ENCODE measurements at places on chromosomes 6 and 20.

- DNase-seq, result no peak
Observed at GRCh38 chr20:25745100-25745499, 48.4 kb upstream of the ZNF337 start.

DNA sequence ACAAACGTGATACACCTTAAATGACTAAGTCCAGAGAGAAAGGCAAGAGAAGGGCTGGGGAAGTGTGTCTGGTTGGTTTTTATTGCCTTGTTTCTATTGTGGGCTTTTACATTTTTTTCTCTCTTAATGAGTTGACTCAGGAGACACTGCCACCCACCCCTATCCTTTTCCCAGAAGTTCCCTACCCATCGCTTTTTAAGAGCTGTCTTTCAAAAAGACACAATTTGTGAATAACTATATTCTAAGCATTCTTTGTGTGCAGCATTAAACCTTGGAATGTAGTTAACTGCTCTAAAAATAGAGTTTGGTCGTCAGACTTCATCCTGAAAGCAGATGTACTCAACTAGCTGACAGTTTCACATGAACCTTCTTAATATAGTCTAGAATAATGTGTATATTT lies 174.9 kb downstream of the ISM1 start:
- DNase-seq, result no peak

- DNase-seq, result no peak
Observed at GRCh38 chr6:130787726-130788500, 39.3 kb upstream of the SMLR1 start.

DNA sequence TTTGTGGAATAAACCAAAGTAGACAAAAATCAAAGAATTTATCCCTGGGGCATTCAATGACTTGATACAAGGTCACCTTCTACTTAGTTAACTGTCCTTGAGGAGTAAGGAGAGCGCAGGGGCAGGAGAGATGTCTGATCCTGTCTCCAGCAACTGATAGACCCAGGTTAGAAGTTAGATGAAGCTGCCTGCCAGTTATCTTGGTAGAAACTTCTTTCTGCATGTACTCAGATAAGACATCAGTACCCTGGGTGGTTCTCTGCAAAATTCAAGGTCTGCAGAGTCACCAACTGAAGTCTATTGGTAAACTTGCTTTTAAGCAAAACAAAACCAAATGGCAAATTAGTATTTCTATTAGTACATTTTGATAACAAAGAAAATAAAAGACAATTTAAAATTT lies 2.7 kb downstream of the SGK1 start:
- no peak for DNase-seq

DNA sequence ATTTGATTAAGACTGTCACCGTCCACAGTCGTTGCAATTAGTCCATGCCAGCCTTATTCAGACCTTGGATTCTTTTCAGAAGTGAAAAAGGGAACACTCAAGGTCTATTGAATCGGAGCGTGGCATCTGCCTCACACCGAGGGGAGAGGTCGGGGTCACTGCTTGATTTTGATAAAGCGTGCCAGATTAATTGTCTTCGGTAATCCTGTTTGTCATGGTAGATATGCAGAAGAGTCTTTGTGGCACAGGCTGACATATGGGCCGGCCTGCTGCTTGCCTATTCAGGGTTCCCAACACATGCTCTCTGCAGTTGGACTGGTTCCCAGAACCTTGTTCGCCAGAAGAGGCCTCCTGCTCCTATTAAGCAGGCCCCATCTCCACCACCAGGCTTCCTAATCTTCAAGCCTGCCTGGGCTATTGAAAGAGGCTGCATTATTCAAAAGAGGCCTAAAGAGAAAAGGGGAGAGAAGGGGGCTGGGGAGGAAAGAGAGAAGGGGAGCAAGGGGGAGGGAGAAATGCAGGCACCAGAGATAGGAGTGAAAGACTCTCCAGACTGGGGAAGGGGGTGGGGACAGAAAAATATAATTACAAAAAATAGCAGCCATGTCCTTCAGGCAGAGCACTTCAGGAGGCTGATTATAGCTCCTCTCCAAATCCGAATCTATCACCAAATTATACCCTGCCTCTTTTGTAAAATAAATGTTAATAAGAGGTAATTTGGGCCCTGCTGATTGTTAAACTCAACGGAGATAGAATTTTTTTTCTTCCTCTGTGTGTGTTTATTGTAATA lies 611.3 kb downstream of the HDGFL1 start:
- DNase-seq, result peak; percentile 16

- DNase-seq, result no peak
Observed at GRCh38 chr6:44228031-44228430, 4.6 kb downstream of the SLC29A1 start.

DNA sequence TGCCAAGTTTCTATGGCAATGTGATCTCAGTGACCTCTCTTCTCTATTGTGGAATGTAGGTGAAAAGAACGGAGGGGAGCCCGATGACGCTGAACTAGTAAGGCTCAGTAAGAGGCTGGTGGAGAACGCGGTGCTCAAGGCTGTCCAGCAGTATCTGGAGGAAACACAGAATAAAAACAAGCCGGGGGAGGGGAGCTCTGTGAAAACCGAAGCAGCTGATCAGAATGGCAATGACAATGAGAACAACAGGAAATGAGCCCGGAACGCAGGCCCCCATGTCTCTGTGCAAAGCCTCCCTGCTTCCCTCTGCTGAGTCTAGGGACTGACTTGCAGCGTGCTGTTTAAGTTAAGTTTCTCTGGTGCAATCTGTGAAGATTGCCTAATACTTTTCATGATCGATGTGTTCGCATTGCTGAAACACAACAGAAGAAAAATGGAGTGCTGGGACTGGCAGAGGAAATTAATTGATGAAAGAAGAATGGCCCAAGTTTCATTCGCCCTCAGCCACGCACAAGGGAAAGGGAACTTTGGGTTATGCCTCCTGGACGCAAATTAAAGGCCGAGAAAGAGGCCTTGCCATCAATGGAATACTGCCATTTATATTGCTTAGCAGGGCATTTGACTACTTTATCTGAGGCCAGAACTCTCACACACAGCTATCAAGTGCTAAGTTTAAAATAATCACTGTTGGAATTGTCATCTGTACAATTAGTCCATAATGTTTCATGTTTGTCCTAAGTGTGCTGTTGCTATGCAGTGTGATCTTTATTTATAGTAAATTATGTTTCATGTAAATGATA lies 146.4 kb downstream of the AKAP7 start:
- peak; percentile 66 for DNase-seq

GRCh38 chr20:2524709-2525506 lies 11.5 kb upstream of the TMC2 start:
- peak; percentile 61 for DNase-seq

- no peak for DNase-seq
Observed at GRCh38 chr6:158832026-158832425, 12.9 kb upstream of the EZR start.

DNA sequence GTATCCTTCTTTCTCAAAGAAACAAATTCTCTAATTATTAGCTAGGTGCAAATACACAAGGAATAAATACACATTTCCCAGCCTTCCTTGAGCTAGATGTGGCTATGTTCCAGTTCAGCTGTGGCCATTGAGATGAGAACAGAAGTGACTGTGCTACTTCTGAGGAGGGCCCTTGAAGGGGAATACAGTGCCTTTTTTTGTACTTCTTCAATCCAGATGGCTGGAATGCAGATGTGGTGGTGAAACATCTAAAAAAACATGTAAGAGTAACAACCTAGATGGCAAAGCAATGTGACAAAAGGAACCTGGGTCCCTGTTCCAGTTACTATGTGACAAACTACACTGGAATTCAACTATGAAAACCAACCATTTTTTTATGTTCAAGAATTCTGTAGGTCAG lies 115.4 kb upstream of the DST start:
- no peak for DNase-seq

- no peak for DNase-seq
Observed at GRCh38 chr6:14735956-14736486, 509.8 kb upstream of the JARID2 start.

DNA sequence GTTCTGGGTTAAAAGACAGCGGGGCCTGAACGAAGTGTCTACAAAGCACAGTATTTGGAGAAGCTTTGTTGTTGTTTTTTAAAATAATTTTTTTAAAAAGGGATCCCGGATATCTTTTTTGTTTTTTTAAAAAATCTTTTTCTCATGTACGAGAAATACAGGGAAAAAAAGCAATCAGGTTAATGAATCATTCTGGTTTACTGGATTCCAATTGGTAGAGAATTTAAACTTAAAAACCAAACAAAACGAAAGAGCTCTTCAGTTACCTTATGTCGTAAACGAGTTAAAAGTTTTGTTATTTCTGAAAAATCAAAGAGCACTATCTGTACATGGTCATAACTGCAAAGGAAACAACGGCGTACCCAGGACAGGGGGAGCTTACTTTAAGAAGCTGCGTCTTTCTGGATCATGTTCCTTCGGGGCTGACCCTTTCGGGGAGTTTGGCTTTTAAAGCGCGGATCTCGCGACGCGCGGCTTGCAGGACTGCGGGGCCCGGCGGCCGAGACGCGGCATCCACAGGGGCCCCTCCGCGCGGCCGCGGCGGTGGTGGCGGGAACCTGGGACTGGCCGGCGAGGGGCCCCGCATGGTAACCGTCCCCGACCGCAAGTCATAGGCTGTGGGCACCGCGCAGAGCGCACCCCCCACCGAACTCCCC lies 927 bp downstream of the IL20RA start:
- DNase-seq, result peak; percentile 49

- DNase-seq, result no peak
Observed at GRCh38 chr6:128738112-128738511, 144.8 kb upstream of the LAMA2 start.
